Activated CD4-positive, CD25-positive, alpha-beta regulatory T cell (primary cell): ENCODE measurements at places on chromosomes 13 and 19.

DNA sequence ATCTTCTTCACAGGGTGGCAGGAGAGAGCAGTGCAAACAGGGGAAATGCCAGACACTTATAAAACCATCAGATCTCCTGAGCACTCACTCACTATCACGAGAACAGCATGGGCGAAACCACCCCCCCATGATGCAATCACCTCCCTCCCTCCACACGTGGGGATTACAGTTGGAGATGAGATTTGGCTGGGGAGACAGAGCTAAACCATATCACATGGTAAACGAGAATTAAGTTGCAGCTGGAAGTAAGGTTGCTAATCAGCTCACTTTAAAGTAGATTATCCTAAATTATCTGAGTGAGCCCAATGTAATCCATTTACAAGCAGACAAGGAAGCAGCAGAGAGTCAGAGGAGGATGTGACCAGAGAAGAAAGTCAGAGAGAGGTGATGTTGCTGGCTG is 102.2 kb upstream of the IPO5 start:
- DNase-seq, result no peak

GRCh38 chr13:47675871-47676270 is 325.2 kb downstream of the SUCLA2 start:
- no peak for DNase-seq

GRCh38 chr13:29125191-29125933 is 305.2 kb downstream of the MTUS2 start:
- no peak for DNase-seq

DNA sequence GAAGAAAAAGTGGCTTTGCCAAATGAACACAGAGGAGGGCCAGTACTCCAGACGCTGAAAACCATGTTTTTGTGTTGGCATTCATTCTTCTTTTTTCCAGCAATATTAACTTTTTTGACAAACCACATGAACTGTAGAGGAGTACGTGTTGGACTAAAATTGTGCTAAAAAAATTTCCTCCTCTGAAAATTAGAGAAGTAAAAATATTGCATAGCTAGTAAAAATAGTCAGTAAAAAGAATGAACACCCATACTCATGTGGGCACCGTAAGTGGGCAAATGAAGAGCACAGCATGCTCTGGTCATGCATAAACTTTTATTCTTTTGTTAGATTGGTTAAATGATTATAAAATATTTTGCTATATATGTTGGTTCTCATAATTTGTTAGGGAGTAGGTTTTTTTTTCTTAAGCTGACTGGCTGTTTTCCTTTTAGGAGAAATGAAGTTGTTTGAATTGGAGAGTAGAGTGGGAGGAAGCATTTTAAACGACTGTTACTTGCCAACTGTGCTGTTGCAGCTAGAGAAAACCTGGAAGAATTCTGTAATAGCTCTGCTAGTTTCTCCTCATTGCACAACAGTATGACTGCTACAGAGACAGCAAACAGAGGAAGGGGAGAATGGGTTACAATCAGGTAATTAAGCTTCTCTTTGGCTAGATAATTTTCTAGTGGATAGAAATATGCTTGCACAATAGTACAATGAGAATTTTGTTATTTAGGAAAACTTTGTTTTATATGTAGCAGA is 222.4 kb downstream of the KCTD12 start:
- DNase-seq, result no peak

DNA sequence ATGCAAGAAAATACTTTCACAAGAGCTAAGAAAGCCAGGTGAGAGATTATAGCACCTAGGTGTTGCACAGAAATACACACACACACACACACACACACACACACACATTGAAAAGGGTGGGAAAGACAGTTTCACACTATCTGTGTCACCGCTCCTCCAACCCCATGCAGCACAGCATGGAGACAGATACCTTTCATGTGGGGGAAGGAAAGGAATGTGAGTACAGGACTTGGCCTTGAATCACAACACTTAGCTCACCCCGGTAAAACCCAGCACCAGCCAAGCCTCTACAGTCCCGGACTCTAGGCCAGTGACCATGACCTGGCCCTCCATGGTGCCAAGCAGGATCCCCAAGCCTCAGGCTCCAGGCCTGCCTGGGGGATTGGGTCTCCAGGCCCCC is 462.0 kb upstream of the SPRY2 start:
- no peak for DNase-seq

GRCh38 chr19:1475751-1476437 is 3.1 kb downstream of the C19orf25 start:
- DNase-seq, result no peak

- no peak for DNase-seq
Observed at GRCh38 chr19:29800100-29800825, 11.5 kb upstream of the CCNE1 start.

DNA sequence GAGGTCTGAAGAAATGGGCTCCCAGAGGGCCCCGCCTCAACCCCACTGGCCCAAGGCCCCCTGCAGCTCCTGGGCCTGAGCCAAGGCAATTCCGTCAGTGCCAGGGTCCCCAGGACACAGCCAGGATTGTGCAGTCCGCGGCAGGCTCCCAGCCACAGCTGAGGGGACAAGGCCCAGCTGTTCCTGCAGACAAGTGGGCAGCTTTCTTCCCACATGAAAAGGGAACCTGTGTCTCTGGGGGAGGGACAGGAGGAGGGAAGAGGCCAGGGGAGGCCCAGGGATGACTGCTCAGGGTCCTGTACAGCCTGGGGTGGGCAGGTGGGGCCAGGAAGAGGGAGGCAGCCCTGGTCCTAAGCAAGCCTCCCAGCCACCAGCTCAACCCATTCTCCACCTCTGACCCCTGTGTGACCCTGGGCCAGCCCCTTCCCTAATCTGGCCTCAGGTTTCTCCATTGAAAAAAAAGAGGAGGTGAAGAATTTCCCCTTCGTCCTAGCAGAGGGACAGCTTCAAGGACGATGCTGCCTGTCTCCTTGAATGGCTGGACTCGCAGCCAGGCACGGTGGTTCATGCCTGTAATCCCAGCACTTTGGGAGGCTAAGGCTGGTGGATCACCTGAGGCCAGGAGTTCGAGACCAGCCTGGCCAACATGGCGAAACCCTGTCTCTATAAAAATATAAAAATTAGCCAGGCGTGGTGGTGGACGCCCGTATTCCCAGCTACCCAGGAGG is 20.5 kb upstream of the VSTM2B start:
- DNase-seq, result no peak
